Spinal cord (tissue), 10 donors: ENCODE measurements at places on chromosomes 1 and 21.

DNA sequence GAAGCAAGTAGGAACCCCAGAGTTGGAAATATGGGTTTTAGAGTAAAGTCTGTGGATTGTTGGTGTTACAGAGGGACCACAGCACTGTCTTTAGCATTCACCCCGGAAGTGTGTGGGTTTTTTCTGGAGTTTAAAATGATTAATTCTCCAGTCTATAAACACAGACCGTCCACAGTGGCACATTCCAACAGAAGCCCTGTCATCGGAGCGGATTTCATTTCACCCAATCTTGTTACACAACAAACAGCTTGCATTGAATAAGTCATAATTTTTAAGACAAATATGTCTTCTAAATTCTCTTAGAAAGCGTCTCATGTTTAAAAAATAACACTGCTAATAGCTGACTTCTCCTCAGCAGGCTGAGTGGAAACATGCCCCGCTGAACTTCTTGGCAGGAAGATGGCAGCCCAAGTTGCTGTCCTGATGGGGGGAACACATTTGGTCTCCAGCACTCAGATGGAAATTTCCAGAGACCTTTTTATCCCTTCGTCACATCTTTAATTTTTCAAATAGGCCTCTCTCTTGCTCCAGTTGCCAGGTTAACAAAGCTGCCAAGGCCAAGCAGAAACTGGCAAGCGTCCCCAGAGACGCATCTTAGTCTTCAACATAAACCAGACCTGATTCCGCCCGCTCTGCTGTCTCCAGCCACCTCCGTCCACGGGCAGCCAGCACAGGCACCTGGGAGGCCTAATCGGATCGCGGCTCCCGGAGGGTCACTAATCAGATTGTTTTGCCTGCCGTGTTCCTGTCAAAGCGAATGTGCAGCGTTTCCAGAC, 28.8 kb upstream of the SLC19A1 start:
- DNase-seq: peak; percentile 54

DNA sequence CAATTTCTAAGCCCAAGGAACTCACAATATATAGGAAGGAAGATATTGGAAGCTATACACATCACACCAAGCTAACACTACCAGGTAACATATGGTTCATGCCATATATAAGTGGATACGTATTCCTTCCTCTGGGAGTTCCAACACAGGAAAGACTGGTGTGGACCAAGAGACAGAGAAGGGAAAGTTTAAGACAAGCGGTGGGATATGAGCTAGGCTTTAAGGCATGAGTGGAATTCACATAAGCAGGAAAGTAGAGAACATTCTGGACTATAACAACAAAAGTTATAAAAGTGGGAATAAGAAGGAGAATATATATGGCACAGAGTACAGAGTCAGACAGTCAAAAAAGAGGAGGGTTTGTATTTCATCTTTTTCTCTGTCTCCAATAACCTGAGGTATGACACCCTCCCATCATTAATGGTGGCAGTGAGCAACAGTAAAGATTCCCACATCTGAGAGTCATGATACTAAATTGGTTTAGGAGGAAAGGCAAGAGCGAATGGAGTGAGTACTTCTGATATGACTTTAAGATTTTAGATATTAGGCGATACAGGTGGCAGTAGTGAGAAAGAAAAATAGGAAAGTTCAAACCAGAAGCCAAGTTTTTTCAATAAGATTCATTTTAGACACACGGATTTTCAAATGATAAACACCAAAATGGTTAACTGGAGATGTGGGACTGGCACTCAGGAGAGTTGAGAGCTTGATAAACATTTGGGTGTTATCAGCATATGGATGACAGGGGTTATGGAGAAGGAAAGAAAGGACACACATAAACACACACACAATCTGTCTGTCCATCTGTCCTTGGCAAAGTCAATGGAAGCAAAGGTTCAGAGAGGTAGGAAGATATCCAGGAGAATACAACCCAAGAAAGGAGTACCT, 87.4 kb upstream of the TTC39A start:
- DNase-seq: no peak

- DNase-seq: no peak
Observed at GRCh38 chr1:7300893-7301663, 470.0 kb upstream of the VAMP3 start.

DNA sequence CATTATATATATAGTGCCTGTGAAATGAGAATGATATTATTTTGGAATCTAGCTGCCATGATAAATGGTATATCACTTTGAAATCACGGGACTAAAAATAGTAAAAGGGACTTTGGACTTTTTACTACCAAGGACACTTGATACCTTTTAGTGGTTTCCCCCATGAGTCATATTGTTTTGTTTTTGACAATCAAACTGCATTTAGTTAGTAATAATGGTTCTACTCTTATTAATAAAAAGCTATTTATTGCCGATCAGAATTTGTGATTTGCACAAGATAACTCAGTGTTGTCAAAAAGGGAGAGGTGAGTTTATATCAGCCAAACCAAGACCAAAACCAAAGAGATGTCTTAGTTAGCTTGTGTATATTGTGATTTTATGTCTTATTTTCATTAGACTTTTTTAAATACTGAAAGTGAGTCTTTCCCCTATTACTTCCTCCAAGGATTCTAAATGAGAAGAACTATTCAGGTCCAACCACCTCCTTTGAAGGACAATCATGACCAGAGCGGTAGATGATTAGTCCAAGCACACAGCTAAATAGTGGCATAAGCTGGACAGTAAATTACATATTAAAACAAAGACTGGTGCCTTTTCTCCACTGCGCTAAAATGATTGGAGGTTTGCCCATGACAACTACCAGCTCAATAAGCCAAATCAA, 281.7 kb upstream of the ESRRG start:
- DNase-seq: no peak

DNA sequence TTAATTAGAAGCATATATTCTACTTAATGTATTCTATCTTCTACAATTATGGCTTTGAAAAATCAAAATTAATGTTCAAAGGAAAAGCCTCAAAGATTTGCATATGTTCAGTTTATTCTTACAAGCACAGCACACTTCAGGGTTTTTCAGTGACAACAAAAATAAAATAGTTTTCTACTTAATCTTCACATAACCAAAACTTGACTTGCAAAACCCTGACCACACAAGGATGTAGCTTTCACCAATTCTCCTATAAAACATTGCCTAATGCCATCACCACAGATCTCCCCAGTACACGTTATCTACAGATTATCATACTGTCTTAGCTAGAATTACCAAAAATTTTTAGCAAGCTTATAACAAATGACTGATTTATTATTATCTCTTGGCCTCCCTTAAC, 23.3 kb downstream of the LPAR3 start:
- no peak for DNase-seq

- peak; percentile 17 for DNase-seq
Observed at GRCh38 chr1:165496501-165496900, 47.3 kb upstream of the LRRC52 start.

DNA sequence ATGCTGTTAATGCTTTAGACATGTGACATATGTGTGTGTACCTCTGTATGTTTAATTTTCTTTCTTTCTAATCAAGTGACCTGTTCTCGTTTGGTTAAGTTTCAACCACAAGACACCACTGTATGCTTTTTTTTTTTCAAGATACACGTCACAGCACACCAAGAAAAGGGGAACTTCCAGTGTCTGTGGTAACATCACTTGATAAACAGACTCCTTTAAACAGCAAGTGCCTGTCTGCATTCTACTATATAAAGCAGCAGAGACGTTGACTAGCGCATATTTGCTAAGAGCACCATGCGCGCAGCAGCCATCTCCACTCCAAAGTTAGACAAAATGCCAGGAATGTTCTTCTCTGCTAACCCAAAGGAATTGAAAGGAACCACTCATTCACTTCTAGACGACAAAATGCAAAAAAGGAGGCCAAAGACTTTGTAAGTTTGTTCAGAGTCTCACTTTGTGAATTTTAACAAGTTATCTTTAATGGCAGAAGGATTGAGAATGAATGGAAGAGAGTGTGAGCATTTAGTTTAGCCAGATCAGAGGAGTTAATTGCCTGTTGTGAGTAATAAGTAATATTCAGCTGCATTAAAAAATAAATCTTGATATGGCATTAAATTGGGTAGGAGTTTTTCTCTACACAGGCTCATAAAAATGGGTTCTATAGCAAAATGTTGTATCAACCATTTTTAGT, at the start of gene RGS1:
RGS1 (plus strand) TSS at position 275 of the 691 bp plus-strand sequence; CDS start at position 295, 20 bp downstream.
- peak; percentile 14 for DNase-seq

DNA sequence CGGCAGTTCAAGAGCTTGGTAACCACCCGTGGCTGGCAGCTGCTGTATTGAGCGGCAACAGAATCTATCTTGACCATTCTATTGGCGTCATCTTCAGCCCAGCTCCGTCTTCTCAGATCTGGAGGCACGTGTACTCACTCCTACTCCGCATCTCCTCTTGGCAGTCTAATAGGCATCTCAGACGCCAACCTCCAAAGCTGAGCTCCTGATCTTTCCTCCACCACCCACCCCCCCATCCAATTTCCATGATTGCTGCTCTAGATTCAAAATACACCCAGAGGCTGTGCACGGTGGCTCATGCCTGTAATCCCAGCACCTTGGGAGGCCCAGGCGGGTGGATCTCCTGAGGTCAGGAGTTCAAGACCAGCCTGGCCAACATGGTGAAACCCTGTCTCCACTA, 84.6 kb upstream of the CASZ1 start:
- no peak for DNase-seq

DNA sequence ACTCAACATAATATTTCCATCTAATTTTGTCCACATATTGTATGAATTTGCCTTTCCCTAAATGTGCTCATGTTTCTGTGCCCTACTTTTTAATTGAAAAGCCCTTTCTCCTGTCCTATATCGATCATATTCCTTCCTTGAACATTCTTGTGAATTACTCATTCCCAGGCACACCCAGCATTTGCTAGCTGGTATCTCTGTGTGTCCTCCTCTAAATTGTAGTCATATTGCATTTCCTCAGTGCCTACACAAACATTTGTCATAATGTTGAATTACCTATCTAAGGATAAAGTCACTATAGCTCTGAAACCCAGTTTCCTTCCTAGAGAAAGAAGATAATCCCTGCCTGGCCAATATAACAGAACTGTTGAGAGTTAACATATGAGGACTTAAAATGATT, 39.6 kb upstream of the TBX15 start:
- DNase-seq: no peak

GRCh38 chr1:162003061-162003829, 20.4 kb downstream of the OLFML2B start:
- no peak for DNase-seq

DNA sequence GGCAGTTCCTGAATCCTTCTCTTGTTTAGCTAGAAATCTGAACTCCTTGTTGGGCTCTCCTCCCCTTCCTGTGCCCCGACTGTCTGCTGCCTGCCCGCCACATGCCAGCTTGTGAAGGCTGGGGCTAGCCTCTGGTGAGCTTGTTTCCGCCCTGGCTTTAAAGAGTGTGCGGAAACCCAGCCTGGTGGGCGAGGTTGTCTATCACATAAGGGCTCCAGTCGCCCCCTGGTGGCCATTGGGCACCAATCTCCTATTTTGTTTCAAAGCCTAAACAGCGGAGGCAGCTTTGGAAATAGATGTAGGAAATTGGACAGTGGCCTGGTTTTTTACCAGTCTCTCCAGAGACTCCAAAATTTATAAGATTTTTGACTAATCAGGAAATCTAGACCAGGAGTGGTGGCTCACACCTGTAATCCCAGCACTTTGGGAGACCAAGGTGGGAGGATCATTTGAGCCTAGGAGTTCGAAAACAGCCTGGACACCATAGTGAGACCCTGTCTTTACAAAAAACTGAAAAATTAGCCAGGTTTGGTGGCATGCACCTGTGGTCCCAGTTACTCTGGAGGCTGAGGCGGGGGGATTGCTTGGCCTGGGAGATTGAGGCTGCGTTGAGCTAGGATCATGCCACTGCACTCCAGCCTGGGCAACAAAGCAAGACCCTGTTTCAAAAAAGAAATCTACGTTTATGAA, 9.8 kb downstream of the ATP8B2 start:
- peak; percentile 69 for DNase-seq

GRCh38 chr1:226355016-226355415, 46.1 kb upstream of the LIN9 start:
- no peak for DNase-seq

DNA sequence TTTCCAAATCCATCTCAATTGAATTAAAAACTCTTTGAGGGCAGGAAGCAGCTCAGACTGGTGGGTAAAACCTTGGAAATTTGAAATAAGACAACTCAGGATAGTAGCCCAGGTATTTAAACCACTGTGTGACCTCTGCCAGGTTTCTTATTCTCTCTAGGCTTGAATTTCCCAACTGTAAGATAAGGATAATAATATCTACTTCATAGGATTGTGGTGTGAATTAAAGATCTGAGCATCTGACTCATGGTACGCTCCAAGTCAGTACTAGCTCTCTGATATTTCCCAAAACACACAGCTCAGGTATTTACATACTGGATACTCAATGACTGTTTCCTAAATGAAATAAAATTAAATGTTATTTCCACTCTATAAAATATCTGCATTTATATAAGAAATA, 337.2 kb downstream of the LTN1 start:
- DNase-seq: no peak

DNA sequence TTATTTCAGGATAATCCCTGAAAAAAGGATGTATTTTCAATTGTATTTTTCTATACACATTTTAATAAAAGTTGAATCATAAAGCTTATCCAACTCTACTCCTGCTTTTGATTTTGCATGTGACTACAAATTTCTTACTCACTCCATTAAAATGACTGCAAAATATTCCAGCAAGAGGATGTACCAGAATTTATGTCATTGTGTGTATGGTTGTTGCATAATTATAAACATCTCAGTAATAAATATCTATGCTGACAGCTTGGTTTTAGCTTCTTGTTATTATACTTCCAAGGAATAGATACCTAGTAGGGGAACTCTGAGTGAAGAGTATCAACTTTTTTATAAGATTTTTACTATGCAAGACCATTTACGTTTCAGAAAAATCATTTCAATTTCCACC, 463.2 kb upstream of the RUNX1 start:
- no peak for DNase-seq

DNA sequence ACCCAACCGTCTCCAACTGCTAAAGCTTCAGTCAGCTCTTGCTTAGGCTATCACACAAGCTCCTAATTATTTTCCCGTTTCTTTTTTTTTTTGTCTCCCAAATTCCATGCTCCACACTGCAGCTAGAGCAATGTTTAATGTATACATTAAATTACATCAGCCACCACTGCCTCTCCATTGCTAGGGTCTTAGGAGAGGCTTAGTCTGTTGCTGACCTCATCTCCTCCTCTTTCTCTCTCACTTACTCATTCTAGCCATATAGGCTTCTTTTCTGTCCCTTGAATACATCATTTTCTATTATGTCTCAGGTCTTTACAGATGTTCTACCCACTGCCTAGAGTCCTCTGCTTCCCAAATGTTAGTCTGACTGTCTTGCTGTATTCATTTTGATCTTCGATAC, 138.1 kb upstream of the ST6GALNAC5 start:
- DNase-seq: no peak
